EL (cell line): ENCODE measurements at places on chromosomes 5 and 9.

GRCh38 chr5:18395126-18396110 lies 761.2 kb downstream of the TAF11L14 start:
- no peak for DNase-seq

- DNase-seq: no peak
These were observed 21.1 kb downstream of the LOX start for GRCh38 chr5:122056913-122057312.

- DNase-seq: peak; percentile 73
These were observed 551.2 kb upstream of the KLF4 start for GRCh38 chr9:108040783-108041182.

DNA sequence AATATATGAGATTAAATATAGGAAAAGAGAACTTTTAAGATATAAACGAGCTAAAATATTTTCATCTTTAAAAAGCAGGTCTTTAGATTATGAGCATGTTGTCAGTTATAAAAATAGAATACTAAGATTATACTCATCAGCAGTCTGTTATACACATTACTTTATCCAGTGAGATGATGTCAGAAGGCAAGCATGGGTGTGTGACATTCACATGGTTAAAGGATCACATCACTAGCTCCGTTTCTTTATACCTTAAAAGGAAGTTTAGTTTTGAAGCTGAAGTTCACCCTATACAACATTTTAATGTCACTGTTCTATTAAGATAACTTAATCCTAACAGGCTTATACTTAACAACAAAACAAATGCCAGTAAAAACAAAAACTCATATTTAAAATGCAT lies 59.6 kb downstream of the RICTOR start:
- DNase-seq: peak; percentile 92

- DNase-seq: no peak
These were observed 101.1 kb downstream of the SERINC5 start for GRCh38 chr5:80154749-80155148.

GRCh38 chr5:135151256-135151655 lies 117.2 kb upstream of the PITX1 start:
- no peak for DNase-seq

DNA sequence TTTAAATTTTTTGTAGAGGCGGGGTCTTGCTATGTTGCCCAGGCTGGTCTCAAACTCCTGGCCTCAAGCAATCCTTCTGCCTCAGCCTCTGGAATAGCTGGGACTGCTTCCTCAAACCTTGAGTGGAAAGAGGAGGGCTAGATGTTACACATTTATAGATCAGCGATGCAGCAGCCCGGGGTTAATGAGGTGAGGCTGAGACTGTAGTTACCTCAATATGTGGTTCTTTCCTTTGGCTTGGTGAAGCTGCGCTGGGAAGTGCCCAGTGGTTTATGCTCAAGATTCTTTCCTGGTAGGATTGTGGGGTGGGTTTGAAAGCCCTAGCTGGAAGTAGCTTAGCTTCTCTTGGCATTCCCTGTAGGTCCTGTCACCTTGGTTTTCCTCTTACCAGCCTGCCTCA lies 22.5 kb downstream of the ZNF618 start:
- DNase-seq: no peak

GRCh38 chr5:65024681-65025080 lies 256.0 kb downstream of the CWC27 start:
- no peak for DNase-seq

DNA sequence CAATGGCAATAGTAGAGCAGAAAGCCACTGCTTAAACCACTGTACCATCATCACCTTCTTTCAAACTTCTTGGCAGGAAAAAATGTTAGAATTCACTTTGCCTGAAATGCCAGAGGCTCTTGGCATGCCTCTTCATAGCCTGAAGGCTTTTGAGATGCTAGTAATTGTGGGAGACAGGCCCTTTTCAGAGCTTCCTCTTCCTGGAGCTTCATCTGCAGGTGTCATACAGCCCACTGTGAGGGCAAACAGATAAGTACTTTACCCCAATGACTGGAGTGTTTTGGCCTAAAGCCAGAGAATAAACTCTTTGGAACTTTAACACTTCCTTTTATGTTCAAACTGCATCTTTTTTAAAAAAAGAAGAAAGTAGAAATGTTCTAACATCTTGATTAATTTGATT lies 81.3 kb upstream of the TMEM171 start:
- DNase-seq: peak; percentile 60

DNA sequence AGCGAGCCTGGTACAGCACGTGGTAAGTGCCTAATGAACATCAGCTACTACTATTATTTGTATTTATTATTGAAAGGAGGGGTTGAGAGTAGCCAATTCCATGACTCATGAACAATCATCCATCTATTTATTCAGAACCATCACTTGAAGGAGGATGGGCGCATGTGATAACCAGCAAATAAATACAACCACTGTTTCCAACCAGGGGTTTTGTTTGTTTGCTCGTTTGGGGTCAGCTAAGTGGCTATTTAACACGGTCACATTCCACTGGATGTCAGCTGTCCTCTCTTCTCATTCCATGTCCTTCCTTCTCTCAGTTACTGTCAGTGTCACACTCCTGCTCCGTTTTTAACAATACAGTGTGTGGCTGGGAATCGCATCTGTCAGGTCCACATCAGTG lies 8.6 kb downstream of the RAPGEF1 start:
- DNase-seq: no peak

- no peak for DNase-seq
These were observed 194.4 kb upstream of the ZNF462 start for GRCh38 chr9:106668534-106668933.

DNA sequence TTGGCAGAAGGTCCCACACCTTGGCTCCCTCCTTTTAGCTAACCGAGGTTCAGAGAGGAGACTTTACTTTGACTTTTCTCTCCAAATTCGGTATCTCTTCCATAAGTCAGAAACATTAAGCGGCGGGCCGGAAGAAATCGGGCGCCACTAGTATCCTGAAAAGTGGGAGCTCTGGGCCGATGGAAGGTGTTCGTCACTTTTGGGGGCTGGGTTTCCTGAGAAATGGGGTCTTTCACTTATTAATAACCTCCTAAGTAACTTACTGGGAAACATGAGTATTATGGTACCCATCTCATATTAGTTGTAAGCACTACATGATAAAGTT lies 716 bp downstream of the STX17 start:
- no peak for DNase-seq

DNA sequence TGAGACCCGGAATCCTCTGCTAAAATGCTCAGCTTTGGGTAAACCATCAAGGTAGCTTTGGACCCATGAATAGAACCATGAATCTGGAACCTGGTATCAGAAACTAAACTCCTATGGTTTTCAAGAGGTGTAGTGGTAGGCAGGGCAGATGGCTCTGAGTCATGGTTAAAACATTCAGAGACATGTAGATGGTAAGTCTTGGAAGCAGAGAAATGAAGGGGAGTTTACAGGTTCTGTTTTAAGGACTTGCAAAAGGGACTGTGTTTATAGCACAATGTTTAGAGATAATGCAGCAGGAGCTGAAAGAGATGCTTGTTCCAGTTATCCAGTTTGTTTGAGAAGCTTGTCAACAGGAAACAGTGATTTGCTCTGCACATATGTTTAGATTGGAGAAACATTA lies 36.0 kb upstream of the FBN2 start:
- peak; percentile 62 for DNase-seq

DNA sequence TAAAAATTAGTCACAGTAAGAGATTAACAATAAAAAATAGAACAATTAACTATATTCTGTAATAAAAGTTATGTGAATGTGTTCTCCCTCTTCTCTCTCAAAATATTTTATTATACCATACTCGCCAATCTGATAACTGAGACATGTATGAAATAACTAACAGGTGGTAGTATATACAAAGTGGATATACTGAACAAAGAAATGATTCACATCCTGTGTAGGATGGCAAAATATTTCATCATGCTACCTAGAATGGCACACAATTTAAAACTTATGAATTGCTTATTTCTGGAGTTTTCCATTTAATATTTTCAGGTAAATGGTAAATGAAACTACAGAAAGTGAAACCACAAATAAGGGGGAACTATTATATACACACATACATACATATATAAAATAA lies 152.5 kb downstream of the RNF180 start:
- DNase-seq: no peak

DNA sequence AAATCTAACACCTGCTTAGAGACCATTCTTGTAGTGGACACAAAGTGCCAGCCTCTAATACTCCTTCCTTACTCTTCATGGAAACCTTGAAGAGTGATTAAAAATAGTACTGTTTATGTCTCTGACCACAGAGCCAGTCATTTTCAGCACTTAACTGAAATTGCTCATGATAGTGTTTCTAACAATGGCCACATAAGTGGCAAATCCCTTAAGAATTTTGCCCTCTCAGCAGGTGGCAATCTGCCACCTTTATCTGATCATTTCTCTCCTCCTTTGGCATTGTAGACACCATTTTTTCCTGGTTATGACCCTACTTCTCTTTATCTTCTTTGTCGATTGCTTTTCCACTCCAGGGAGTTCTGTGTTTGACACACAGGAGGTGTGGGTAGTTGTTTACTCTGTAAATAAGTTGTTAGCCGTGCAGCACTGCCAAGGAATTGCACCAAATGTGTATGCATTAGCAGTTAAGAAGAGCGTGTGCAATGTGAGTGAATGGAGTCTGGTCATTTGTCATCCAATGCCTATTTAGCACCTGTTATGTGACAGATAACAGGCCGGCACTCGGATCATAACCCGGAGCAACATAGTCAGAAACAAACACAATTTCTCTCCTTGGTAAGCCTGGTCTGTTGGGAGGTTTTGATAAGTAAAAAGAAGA lies 36.8 kb upstream of the STARD4 start:
- no peak for DNase-seq

DNA sequence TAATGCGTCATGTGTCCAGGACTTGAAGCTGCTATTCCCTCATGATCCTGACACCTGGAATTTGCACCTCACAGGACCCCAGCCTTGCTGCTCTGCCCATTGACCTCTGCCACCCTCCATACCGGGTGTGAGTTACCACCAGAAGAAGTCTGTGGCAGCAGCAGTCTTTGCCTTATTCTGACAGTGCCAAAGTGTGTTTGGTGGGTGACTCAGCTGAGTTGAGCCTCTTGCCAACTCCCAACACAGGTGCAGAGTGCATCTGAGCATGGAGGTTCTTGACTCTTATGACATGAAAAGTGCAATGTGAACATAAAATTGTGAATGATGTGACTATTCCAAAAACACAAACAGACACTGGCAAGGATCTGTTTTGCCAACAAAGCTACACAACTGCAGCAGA lies 1166.5 kb upstream of the CDH18 start:
- DNase-seq: no peak

GRCh38 chr5:65142511-65143011 lies 339.2 kb downstream of the ADAMTS6 start:
- DNase-seq: peak; percentile 80

DNA sequence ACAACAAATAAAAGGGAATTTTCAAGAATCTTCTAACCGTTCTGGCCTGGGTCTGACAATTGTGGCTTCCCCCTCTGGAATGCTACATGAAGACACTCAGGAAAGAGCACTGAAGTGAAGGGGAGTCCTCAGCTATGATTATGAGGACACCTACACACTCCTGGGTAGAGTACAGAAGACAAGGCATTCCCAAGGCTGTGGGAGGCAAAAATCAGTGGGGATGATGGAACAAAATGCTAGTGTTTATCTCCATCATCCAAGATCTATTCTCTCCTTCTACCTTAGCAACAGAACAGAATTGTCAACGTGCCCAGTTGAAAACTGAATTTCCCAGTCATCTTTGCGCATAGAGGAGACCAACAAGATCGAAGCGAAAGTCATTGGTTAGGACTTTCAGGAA lies 130.1 kb upstream of the LARP1 start:
- no peak for DNase-seq

DNA sequence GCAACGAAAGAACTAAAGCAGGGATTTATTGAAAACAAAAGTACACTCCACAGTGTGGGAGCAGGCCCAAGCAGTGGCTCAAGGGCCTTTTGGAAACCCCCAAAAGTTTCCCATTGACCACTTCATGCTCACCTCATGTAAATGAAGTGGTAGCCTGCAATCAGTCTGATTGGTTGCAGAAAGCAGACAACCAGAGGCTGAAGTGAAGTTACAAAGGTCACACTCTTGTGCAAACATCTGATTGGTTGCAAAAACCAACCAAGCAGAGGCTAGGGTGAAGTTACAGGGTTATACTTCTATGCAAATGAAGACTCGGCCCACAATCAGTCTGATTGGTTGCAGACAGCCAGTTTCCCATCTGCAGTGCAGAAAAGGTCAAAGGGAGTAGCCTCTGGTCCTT lies 258.0 kb downstream of the YTHDC2 start:
- no peak for DNase-seq

DNA sequence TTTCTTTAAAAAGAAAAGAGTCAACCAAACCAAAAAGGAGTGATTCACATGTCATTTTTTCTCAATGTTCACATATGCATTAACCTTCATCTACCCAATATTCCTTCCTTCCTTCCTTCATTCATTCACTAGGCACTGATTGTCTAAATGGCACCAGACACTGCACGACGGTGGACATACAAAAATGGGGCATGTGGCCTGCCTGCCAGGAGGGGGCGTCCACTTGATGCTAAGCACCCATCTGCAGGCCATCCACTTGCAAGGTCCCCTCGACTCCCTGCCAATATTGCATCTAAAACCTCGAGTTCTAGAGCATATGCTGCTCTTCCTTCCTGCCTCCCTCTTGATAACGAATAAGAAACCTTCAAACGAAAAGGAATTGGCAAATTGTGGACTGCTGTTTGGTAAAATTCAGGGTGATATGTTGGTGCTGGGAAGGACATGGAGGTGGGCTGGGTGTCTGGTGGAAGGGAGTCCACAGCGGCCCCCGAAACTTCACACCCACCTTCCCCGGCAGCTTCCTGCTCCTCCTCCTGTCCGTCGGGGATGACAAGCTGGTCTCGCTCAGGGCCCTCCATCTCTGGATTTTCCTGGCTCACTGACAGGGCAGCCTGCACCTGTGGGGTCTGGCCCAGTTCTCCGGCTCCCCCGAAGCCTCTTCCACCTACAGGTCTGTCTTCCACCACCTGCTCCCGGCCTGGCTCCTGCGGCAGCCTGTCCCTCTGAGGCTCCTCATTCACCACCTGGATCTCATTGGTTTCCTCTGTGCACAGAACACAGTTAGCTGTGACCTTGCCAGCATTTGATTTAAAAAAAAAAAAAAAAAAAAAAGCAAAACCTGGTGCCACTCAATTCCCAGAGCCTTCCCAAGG lies 64.3 kb downstream of the GOLM1 start:
- peak; percentile 50 for DNase-seq

DNA sequence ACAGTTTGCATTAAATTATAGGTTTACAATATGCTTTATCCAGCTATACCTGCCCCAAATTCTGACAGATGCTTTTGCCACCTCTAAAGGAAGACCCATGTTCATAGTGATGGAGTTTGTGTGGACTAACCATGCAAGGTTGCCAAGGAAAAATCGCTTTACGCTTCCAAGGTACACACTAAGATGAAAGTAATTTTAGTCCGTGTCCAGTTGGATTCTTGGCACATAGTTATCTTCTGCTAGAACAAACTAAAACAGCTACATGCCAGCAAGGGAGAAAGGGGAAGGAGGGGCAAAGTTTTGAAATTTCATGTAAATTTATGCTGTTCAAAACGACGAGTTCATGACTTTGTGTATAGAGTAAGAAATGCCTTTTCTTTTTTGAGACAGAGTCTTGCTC lies 41.0 kb downstream of the FXN start:
- DNase-seq: no peak
